ENCODE measurements at places on chromosomes 12 and 14.

- no peak for DNase-seq
These were observed 96.2 kb downstream of the PTPRB start for GRCh38 chr12:70540996-70541395.

GRCh38 chr12:77979597-77980250, 149.0 kb downstream of the NAV3 start:
- DNase-seq, result no peak

DNA sequence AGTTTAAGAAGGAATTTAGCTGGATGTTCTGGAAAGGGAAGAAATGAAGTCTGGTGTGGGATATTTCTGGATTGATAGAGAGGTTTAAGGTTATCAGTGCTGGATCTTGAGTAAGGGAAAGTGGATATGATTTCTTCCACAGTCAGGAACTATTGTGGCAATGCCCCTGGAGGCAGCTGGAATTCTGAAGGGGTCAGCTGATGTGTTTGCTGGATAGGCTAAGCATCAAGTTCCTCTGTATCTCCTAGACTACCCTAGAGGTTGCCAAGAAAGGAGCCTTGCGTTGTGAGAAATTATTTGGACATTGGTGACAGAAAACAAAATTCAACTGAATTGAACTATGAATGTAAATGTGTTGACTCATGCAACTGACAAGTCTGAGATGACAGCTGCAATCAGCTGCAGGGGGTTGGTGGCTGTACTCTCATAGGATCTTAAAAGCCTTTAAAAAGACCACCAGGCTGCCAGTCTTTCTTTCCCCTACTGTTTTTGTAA, 244.4 kb downstream of the ATXN7L3B start:
- DNase-seq, result no peak

DNA sequence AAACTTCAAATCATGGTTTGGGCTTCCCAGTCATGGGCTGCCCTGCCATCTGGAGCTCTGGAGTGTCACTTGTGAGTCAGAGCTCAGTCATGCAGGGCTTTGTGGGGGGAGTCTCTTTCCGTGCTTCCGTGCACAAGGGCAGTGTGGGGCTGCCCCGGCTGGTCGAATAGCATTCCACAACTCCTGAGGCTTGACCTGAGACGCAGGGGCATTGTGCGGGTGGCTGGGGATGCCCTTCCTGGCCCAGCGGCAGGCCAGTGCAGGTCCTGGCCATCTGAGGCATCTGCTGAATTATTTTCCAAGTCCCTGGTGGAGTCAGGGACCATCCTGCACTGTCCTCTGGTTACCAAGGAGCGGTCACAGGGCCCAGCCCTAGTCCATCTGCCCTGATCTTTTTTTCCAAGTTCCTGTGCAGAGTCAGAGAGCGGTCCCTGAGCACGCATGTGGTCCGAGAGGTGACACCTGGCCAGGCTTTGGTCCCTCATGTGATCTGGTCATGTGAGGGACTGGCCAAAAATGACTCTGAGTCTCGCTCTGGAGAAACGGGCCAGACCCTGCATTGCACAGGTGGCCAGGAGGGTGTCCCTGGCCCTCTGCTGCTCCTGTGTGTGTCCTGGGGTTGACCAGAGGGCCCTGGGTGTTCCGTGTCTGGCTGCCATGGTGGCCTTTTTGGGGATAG, 167.0 kb upstream of the ALG10B start:
- no peak for DNase-seq

GRCh38 chr12:20367583-20368113, 689 bp upstream of the PDE3A start:
- DNase-seq, result no peak

- no peak for DNase-seq
These were observed 24.9 kb downstream of the SPTSSA start for GRCh38 chr14:34436960-34437728.

- DNase-seq, result no peak
These were observed 11.9 kb upstream of the ANO2 start for GRCh38 chr12:5956987-5957386.

GRCh38 chr12:97805146-97805545, 342.5 kb downstream of the RMST start:
- no peak for DNase-seq

- no peak for DNase-seq
These were observed 150.6 kb downstream of the ADCK1 start for GRCh38 chr14:77950371-77951063.

DNA sequence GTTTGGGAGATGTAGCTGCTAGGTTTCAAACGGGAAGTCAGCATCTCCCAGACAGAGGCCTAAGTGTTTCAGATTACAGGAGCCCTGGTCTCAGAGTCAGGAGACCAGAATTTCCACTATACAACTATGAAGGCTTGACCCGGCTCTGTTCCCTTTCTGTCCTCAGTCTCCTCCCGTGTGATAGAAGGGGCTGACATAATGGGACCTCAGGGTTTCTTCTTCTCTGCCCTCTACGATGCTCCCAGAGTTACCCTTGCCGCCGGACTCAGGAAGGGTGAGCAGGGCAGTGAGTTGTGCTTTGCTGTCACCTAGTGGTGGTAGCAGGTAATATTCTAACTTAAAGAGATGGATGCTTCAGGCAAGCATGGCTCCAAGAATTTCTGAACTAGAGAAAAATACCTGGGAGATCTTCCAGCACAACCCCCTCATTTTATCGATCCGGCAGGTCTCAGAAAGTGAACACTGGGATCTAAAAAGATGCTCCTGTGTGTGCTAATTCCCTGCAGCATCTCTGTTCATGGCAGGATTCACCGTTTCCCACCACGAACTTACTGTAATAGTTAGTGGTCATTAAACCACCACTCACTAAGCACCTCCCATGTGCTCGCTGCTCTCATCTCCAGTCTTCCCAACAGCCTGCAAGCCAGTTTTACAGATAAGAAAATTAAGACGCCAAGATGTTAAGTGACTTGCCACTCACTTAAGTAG, 84.4 kb downstream of the VWF start:
- DNase-seq, result peak; percentile 58

DNA sequence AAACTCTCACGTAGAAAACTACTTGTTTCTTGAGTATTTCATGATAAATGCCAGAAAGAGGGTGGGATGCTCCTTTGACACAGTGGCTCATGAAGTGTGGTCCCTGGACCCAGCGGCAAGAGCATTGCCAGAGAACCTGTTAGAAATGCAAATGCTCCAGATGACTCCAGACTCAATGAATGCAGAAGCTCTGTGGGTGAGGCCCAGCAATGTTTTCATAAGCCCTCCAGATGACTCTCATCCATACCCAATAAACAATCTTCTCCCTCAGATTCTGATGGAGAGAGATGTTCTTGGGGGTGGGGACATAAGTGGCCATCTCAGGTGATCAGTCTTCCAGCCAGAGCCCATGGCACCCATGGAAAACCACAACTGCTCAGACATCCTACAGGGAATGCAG, 88.9 kb downstream of the SMOC1 start:
- no peak for DNase-seq

GRCh38 chr12:110037315-110037714, 11.0 kb downstream of the C12orf76 start:
- DNase-seq, result no peak

DNA sequence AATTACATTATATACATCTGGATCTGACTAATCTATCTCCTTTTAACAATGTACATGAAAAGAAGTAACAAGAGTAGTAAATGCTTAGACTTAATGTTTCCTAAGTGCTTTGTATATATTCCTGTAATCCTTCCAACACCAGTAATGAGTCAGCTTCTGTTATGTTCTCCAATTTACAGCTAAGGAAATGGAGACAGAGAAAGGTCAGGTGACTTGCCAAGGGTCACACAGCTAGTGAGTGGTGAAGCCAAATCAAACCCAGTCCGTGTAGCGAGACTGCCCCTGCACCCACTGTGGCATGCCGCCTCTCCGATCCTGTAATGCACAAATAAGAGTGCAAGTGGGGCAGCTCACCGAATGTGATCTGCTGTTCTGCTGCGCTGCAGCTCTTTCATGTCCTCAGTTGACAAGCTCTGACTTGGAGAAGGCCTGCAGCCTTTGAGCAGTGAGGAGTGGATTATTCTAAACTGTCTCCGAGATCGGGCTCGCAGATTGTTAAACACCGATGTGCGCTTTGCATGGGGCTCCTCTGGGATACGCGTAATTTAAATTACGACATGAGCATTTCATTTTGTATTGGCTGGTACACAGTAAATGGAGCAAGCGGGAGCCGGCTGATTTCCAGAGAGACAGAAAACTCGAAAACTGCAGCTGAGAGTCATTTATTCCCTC, 65.1 kb upstream of the KTN1 start:
- no peak for DNase-seq

DNA sequence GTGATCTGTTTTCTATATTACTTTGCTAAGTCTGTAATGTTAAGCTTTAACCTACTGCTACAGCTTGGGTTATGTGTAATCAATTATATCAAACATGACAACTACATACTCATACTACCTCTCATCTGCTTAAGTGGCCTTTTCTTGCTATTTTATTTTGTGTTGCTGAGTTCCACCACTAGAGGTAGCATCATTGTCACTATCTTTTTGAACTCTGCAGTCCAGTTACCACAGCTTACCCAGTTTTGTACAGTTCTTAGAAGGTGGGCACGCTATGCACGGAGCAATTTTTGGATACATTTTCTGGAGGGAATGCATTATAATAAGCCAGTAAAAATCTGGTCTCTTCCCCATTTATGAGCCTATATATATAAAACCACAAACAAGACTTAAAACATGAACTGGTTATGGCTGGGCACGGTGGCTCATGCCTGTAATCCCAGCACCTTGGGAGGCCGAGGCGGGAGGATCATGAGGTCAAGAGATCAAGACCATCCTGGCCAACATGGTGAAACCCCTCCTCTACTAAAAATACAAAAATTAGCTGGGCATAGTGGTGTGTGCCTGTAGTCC, 48.5 kb downstream of the SAV1 start:
- DNase-seq, result peak; percentile 15

DNA sequence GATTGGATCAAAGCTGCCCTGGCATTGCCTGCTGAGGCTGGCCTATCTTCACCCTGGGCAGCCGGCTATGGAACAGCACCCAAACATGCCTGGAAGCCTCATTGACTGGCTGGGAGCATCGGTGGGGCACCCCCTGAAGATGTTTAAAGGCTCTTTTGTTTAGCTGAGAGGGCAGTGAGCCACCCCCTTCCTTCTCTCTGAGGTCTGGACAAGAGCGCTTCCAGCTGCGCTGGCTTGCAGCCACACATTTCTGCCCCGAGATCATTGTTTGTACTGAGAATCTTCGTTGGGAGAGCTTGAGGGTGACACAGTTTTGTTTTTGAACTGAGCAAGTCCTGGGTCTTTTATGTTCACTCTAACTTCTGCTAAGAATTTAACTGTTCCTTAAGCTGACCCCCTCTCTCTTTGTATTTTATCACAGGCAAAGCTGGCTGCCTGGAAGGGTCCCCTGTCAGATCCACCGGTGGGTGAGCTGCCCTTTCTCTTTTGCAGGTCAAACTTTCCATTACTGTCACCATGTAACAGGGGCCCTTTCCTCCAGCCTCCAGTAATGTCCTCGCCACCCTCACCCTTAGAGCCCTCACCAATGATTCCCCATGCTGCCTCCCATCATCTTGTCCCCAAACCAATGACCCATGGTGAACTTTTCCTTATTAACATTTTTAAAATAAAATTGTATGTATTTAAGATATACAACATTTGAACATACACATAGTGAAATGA, 212.2 kb downstream of the KIF26A start:
- no peak for DNase-seq

DNA sequence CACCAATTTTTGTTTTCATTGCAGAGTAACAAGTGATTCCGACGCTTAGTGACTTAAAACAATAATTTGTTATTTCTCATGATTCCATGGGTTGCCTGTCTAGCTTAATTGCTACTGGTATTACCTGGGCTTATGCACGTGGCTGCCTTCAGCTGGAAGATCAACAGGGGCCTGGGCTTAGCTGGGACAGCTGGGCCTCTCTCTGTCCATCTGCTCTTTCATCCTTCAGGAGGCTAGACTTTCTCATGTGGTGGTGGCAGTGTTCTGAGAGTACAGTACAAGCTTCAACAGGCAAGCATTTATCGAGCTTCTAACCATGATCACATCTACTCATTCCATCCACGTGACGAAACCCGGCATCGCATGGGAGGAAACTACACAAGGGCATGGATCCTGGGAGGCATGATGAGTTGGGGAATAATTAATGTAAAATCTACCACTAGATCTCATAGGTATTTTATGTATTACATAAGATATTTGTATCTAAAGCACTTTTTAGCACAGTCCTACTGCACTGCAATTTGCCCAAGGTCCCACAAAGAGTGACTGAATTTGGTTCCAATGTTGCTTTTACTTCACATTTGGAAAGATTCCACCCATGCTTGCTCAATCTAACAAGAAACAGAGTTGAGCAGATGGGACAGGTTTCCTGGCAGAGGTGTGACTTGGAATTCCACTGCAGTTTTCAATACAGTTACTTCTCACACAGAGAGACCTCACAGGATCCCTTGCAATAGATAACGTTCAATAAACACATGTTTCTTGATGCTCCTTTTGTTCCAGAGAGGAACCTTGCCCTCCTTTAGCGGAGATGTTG, 153.1 kb upstream of the FRMD6 start:
- DNase-seq, result no peak

- DNase-seq, result no peak
These were observed 6.5 kb downstream of the CBLN3 start for GRCh38 chr14:24422694-24423601.

DNA sequence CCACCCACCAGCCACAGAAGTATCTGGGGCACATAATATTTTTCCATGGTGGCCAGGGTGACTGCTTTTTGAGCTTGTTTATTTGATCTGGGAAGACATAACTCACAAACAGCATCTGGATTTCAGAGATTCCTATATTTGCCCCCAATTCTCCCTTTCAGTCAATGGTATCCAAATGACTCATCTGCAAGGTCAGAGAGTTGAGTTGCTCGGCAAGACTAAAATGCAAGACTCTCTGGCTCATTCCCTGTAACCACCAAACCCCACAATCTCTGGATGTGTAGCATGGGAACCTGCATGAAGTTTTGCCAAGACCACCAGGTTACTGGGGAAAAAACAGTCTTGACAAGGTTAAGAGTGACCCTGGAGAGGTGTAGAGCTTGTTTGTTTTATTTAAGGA, 174.9 kb upstream of the FAR2 start:
- no peak for DNase-seq

DNA sequence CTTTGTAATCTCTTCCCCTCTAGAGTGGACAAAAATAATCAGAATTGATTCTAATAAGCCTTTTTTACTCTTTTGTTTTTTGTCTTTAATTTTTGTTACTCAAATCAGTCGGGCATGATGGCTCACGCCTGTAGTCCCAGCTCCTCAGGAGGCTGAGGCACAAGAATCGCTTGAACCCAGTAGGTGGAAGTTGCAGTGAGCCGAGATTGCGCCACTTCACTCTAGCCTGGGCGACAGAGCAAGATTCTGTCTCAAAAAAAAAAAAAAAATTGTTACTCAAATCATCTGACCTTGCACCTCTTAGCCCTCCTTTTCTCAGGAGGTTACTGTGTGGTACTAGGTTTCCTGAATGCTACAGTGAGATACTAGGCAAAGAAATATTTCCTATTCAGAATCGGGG, 280.6 kb downstream of the PDZRN4 start:
- no peak for DNase-seq

- no peak for DNase-seq
These were observed 3.4 kb downstream of the HSD17B6 start for GRCh38 chr12:56766535-56766934.

GRCh38 chr12:79071498-79071897, 206.9 kb downstream of the SYT1 start:
- DNase-seq, result no peak
